ENCODE measurements at places on chromosomes 16 and 17.

DNA sequence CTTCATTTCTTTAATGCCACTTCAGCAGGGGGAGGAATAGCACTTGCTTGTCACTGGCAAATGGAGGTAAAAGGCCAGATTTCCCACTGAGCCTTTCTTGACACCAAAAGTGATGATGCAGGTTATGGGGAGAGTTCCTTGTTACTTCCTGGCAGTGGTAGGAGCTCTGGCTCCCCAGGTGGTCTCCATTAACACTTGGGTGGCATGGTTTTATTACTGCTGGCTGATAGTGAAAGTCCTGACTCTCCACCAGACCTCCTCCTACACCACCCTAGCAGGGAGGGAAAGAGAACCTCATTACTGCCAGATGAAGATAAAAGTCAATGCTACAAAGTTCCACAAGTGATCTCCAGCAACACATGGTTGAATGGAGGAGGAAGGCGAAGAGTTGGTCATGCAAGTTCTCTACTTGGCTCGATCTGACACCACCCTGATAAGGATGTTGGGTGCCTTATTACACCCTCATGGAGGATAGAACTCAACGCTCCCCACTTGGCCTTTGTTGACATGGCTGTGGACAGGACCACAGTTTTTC is 152.7 kb upstream of the GNAO1 start:
- no peak for DNase-seq

DNA sequence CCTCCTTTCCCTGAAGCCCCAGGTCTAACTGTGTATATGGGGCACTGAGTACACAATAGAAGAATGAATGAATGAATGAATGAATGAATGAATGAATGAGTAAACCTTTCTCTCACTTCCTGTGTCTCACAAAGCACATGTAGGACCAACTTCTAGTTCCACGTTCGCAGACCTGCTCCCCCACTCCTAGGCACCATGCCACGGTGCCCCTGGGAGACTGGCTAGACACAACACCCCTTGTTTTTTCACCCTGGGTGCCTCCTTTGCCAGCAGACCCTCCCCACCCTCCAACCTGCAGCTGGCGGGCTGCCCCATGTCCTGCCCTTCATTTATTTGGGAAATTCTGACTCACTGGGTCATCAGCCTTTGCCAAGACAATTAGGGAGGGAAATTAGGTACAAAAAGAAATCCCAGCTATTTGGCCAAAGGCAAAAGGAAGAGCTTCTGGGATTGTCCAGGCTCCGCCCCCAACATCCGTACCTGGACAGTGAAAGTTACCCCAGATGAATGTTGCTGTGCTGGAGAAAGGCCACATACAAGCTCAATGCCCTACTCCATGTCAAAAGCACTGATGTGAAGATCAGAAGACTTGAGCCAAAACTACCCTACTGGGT is 7.7 kb downstream of the CES1 start:
- DNase-seq, result no peak

- DNase-seq, result peak; percentile 64
Measured at GRCh38 chr17:72614871-72615626, 477.4 kb downstream of the SLC39A11 start.

GRCh38 chr16:49337814-49338350 is 35.7 kb upstream of the C16orf78 start:
- no peak for DNase-seq

DNA sequence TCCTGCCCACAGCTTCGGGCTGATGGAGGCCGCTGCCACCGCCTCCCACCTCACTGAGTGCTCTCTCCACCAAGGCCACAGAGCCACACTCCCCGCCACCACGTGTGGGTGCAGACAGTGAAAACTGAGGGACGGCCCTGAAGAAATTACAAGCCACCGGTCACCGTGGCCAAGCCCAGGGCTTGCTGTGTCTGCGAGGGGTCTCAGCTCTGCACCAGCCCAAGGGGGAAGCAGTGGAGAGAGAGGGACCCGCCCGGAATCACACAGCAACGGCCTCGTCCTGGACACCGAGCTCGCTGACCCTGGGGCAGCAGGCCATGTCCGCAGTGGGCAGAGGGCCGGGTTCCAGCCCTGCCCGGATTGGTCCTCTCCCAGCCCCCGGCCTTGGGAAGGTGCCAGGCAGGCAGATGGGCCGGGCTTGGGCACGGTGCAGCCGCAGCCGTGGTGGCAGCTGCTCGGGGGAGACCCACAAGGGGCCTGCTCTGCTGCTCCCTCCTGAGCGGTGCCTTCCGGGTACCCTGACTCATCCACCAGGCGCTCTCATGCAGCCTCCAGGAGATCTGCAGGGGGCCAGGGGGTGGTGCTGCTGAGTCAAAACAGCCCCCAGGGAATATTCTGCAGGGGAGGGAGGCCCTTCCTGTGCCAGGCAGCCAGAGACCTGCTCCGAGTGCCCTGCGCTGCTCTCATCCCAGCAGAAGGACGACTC is 52.0 kb downstream of the CBFA2T3 start:
- peak; percentile 54 for DNase-seq

DNA sequence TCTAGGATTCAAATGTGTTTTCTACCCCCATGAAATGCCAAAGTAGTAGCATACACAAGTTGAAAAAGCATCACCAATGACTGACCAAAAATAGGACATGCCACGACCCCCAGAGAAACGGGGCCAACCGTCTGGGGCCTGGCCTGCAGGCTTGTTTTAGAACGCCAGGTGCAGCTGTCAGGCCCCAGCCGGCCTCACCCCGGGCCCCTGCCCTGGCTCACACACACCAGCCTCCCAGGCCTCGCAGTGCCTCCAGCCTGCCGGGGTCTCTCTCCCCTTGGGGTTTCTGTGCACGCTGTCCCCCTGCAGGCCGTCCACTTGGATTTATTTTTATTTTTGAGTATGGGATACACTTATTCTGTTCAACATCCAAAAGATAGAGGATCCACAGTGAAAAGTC is 7.9 kb downstream of the KATNB1 start:
- DNase-seq, result no peak

DNA sequence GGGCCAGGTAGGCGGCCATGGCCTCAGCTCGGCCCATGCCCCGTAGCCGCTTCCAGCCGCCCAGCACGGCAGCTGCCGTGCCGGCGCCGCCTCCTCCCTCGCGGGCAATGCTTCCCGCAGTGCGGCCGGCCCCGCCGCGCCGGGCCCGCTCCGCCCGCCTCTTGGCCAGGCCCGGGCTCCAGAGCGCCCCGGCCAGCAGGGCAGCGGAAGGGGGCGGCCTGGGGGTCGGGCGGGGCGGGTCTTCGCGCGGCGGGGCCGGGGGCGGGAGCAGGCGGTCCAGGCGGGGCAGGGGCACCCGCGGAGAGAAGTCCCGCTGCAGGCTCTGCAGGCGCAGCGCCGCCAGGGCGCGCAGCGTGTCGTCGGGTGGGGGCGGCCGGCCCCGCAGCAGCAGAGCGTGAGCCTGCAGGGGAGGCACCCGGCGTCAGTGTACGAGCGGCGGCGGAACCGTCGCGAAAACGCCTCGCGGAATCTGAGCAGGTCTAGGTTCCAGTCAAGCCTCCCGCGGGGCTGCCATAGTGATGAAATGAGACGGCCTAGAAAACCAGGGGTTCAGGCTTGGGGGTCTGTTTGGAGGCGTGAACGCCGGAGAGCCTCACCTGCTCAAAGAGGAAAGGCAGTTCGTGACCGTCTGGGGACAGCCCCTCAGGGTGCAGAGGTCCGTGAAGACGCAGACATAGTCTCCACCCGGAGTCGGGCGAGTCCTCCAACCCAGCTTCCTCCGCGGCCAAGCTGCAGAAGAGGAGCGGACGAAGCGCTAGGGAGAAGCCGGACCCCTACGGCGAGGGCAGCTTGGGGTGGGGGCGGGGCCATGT is 6.6 kb downstream of the PLEKHH3 start:
- peak; percentile 5 for DNase-seq

GRCh38 chr17:4074831-4075495 is 67.9 kb downstream of the ZZEF1 start:
- peak; percentile 51 for DNase-seq

DNA sequence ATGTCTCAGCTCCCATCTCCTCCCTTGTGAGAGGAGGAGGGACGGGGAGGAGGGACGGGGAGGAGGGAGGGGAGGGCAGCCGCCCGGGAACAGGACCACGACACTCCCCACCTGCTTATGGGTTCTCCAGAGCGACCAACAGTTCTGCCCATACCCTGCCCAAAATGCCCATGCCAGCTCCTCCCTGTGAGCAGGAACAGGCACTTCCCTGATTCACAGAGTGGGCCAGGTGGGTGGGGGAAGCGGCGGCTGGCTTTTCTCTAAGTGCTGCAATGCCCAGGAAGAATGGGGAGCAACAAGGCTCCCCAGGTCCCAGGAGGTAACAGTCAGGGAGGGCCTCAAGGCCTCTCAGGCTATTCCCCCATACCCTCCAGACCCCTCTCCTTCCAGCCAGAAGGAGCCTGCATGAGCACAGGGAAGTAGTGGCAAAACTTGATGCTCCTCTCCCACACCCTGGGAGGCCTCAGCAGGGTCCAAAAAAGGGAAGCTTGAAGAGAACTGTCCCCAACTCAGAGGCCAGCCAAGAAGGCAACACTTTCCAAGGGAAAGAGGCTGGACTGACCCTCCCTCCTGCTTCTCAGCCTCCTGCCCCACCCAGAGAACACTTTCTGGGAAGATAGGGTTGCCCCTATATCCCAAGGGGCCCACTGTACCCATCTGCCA is 53.8 kb downstream of the MYO18A start:
- DNase-seq, result no peak

DNA sequence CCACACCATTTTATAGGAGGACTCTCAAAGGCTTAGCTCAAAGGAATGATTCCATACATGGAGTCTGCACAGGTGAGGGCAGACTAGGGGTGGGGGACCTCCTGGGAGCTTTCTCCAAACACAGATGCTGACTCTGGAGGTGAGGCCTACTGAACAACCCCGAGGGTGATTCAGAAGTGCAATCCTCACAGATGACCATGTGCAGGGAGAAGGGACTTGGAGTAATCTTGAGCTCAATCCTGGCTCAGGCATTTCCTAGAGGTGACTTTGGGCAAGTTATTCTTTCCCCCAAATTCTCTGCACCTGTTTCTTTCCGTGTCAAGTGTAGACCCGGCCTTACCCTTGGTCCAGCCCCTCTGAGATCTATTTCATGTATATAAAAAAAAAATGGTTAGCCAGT is 401.5 kb downstream of the SLC39A11 start:
- DNase-seq, result no peak

DNA sequence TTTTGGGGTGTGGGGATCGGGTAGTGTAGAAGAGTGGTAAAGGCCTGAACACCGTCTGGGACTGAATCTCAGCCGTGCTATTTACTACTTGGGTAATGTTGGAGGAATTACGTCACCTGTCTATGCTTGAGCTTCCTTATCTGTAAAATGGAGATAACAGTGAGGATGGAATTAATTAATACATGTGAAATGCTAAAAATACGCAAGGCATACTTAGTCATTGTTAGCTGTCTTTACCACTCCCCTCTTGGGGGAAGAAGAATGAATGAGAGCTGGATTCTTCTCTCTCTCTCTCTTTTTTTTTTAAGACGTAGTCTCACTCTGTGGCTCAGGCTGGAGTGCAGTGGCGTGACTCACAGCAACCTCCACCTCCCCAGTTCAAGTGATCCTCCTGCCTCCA is 41.1 kb upstream of the TANGO6 start:
- peak; percentile 99 for DNase-seq

All from amniotic epithelial cell (primary cell).